Cardiac fibroblast (primary cell): ENCODE measurements at places on chromosomes 2 and 18.
A peak's percentile ranks its signal among the peaks of the same experiment; 100 is the strongest.

DNA sequence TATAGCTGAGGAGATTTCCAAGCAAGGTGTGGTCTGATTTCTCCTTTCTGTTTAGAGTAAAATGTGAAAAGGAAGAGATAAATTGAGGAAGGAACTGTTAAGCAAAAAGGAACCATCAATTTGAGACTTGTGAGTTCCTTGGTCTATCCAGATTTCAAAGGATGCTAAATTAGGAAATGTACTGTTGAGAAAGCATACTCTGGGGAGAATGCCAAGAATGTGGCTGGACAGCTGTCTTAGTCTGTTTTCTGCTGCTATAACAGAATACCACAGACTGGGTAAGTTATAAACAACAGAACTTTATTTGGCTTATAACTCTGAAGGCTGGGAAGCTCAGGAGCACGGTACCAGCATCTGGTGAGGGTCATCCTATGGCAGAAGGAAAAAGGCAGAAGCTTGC lies 1097.2 kb downstream of the TDRD15 start:
- DNase-seq = no peak

DNA sequence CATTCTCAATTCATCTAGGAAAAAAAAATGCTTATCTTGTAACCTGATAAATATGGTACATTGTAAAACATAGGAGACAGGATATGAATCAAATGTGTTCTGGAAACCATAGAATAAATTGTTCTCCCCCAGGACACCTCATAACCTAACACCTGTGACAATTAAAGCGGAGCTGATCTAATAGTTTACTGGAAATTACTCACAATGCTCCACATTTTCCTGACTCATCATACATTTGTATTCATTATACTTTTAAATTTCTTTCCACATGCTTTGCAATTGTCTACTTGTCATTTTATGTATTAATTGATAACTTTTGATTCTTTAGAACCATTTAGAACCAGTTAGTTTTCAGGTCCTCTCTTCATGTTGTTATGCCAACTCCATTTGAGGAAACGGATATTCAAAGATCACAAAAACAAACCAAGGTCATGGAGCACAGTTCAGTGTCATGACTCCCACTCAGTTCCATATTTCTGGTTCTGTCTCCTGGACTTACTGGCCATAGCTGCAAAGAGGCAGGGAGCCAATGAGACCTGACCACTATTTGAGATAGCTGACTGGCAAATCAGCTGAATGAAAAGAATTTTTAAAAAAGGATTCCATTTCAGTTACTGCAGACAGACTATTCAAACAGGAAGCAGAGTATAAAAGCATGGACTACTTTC lies 128.5 kb downstream of the CALCRL start:
- DNase-seq = peak; percentile 71

DNA sequence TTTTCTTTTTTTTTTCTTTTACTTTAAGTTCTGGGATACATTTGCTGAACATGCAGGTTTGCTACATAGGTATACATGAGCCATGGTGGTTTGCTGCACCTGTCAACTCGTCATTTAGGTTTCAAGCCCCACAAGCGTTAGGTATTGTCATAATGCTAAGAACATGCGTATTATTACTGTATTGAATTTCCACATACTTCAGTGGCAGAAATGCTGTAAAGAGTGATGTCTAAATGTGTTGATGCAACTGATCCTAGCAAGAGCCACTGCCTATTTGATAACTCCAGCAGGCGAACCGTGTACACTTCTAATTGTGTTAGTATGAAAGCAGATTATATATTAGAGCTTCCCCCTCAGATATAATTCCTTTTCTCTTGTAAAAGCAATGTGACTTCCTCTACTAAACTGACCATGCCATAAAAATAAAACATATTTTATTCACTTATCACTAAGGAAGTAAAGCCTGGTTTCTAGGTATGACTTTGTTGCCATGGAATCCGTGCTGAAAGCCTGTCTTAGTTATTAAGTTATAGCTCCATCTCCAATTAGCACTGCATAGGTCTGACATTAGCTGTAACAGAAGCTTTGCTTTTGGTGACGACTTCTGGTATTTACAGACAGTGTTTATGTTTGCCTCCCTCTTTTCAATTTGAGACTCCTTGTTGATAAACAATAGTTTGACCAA lies 280.0 kb downstream of the GALR1 start:
- no peak for DNase-seq

DNA sequence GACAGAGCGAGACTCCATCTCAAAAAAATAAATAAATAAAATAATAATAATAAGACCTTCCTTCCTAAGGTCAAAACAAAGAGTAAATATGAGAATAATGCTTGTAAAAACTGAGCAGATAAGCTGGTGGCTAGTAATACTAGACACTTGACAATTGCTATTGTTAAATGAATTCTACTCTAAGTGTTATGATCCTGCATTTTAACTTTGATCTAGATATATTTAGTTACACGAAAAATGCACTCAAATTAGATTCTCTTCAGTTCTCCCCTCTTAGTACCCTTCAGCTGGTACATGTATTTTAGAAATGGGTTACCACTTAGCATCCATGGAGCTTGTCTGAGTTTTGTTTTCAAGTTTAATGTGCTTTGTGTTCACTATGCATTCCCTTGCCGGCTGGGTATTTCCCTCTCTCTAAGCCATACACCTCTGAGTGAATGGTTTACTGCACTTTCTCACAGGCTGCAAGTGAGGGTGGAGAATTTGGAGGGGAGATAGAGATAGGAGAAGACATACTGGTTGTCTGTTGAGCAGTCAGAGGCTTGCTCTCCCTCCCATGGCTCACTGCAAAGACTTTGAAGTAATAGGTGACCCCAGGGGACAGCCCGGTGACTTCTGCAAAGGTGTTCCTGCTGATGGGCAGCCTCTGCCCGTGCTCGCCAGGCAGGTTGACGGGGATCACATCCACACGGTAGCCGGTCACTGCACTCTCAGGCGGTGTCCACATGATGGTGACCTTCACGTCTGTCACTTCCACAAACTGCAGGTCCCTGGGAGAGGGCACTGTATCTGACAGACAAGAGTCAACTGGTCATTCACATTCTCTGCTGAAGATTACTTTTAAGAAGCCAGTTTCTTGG lies 29.9 kb downstream of the FN1 start:
- no peak for DNase-seq

DNA sequence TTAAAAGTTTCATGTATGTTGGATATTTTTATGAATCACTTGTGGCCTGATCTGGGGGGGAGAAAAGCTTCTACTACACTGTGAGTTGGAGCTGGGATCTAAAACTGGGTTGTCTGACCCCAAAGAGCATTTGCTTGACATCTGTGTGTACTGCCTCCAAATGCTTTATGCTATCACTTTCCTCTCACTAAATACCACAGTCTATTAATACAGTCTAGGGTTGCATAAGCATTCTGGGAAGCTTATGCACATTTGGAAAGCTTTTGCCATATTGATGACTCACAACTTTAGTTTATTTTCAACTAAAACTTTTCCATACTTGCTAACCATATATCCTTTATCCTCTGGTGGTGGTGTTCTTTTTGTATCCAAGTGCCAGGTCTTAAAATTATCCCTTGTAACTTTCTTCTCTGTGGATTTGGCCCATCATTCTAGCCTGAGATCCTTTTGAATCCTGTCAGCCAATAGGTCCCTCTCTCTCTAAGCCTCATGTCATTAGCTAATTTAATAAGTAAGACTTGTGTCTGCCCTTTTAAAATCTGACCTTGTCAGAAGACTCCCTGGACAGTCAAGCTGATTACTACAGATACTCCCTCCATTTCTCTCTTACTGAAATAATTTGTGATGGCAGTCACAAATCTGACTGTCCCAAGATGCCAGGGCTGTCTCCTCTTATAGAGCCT lies 72.7 kb downstream of the NXPH2 start:
- peak; percentile 80 for DNase-seq

DNA sequence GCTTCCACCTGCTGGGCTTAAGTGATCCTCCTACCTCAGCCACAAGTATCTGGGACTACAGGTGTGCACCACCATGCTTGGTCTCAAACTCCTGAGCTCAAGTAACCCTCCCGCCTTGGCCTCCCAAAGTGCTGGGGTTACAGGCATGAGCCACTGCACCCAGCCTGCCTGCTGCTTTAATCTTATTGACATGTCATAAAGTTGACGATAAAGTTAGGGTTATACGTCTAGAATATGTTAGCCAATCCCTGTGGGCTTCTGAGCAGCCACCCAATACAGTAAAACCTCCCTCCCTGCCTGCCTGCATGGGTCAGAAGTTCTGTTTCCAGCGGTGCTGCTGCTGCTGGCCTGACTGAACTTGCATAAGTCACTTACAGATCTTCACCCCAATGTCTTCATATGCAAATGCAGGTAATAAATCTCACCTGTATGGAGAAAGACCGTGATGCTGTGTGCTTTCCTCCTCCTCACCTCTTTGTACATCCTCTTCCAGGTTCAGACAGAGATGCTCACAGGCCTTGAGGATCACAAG lies 30.1 kb downstream of the TGIF1 start:
- DNase-seq = no peak

GRCh38 chr2:98445177-98445682 lies 572 bp downstream of the INPP4A start:
- DNase-seq = peak; percentile 33

- DNase-seq = peak; percentile 4
Observed at GRCh38 chr2:165529130-165529529, 59.6 kb downstream of the CSRNP3 start.

- no peak for DNase-seq
Observed at GRCh38 chr18:2686349-2686968, 30.9 kb downstream of the SMCHD1 start.

GRCh38 chr2:150140777-150141176 lies 346.7 kb downstream of the RND3 start:
- no peak for DNase-seq

- DNase-seq = peak; percentile 19
Observed at GRCh38 chr2:204491528-204491927, 53.7 kb upstream of the PARD3B start.
